NCI-H446 treated with DMSO at 0.1 percent for 48 hours (cell line): ENCODE measurements at places on chromosomes 2 and 18.

GRCh38 chr2:232563580-232563979 is 13.1 kb downstream of the EIF4E2 start:
- no peak for DNase-seq

DNA sequence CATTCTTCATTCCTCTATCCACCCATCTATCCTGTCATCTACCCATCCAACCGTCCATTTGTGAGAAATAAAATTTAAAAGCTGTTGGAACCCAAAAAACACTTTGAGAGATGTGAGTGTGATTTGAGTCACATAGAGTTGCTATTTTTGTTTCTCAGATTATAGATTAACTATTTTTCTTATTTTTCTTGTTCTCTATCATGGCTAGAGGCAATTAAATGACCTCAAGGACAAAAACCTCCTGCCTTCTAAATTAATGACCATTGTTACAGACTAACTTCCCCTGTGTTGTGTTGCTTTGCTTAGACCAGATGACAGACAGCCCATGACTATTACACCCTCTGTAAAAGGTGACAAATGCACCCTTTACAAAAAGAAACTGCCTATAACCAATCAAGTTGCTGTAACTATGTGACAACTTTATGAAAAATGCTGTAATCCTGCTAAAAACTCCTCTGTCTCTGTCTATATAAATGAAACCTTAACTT is 207.9 kb upstream of the CXCR4 start:
- no peak for DNase-seq

GRCh38 chr2:197090742-197091367 is 164.3 kb upstream of the PGAP1 start:
- DNase-seq = peak; percentile 87

DNA sequence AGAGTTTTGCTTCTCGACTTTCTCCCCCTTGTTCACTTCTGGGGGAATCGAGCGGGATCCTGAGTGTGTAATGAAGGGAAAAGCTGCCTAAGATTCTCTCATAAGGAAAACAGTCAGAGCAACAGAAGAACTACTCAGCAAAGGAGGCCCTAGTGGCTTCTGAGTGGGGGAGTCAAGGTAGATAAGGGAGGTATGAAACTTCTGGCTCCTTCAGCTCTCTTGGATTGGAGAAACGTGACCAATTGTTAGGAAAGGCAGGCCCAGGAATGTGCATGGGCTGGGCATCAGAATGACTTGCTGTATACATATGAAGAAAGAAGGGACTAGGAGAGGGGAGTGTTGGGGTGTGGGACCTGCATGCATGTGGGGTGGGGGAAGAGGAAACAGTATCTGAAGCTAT is 73.1 kb downstream of the KCNS3 start:
- DNase-seq = no peak

DNA sequence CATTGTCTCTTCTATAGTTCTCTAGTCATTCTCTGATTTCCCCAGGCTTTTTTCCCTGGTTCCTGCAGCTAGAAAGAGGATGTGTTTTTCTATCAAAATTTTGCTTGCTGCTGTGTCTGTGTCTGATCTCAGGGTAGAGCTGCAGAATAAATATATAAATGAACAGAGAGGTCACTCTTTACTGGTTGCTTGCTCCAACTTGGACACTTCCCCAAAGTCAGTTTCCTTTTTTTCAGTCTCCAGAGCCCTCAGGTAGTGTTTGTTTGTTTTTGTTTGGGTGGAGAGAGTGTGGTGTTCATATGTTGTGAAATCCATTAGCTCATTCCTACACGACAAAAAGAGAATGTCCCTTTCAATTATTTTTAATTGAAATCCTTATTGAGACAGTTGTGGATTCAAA is 85.8 kb downstream of the CERS6 start:
- no peak for DNase-seq

- DNase-seq = no peak
Measured at GRCh38 chr2:31227711-31228125, 6.2 kb upstream of the EHD3 start.

- no peak for DNase-seq
Measured at GRCh38 chr2:54755641-54756326, 32.3 kb downstream of the EML6 start.

DNA sequence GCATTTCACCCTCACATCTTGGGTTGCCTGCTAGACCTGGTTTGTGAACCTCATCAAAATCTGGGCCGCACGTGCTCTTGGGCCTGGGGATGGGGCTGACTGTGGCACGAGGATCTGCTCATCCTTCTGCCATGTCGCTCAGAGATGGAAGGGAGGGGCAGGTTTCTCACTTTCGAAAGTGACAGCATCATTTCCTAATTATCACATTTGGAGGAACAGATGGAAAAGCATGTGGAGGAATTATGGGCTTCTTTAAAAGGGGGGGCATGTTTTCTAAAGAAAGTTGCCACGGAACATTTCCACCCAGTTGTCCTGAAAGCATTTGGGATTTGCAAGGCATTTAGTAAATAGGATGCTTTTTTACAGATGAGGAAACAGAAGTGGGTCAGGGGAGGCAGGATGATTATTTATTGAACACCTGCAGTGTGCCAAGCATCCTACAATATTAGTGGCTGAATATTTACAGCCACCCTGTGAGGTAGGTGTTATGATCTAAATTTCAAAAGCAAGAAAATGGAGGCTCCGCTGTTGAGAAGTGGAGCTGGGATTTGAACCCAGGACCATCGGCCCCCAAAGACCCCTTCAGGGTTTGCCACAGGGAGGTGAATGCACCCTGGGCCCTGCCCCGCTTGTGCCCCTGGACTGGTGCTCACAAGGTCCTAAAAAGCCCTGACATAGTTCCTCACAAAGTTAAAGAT is 104.2 kb upstream of the MYCN start:
- DNase-seq = no peak

DNA sequence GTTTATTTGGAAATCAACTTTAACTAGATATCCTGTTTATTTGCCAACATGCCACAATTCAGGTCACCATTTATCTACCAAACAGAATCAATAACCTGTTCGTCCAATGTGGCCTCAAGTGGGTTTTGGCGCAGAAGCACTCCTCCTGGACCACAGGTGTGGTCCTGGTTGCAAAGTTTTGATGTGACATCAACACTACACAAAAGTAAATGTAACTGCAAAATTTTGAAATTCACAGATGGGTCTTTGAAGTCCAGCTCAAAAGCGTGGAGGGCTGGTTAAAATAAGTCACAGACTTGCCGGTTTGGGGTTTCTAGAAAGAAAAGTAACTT is 474 bp upstream of the GCA start:
- no peak for DNase-seq

DNA sequence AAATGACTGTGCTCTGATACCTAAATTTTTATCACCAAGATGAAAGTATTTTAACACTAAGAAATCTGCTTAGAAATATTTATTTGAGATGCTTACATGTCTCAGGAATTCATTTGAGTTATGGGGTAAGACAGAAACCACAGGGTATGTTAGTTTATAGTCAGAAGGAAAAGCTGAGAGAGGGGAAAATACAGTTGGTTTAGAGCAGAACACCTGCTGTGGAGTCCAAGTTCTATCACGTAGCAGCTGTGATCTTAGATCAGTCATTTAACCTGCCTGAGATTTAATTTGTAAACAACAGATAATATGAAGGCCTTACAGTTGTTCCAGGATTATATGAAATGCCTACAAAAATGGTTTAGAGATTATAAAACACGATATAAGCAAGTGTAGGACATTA is 29.0 kb downstream of the PDE6D start:
- no peak for DNase-seq

- no peak for DNase-seq
Measured at GRCh38 chr2:199108056-199108455, 349.7 kb downstream of the SATB2 start.

- no peak for DNase-seq
Measured at GRCh38 chr18:519019-519879, 18.7 kb upstream of the COLEC12 start.

DNA sequence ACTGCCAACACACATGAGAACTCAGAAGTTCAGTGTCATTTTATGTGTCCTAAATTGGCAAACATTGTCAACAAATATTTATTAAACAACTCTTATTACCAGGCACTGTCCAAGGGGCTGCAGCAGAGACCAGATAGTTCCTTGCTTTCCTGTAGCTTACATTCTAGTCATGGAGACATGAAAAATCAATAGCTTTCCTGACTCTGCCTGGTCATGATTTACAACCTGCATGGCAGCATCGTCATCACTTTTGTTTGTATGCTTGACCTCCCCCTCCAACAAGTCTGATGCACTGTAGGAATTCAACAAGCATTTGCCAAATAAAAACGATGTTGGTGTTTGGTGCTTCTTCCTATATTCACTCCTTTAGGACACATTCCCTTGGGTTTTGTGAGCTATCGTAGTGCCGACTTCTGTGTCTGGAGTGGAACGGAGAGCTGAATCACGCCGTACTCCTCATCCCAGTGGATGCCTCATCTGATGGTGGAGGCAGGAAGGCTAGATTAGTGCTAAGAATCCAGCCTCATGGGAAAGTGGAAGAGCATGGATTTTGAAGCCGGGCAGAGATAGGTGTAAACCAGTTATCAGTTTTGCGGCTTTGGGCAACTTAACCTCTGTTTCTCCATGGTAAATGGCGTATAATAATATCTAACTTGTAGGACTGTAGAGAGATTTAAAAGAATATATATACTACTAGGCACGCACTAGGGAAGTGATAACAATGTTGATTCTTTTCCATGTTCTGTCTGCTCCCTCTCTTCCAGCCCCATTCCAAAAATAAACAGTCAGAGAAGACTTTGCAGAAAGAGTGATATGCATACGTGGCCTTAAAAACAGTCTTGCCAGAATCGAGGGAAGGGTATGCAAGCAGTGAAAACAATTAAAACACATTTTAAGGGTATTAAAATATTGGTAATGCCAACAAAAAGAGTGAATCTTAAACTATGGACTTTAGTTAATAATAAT is 120.5 kb upstream of the ZFP36L2 start:
- DNase-seq = no peak

- DNase-seq = peak; percentile 86
Measured at GRCh38 chr18:25365242-25365641, 13.3 kb upstream of the ZNF521 start.

- peak; percentile 40 for DNase-seq
Measured at GRCh38 chr2:223598994-223599639, 3.0 kb downstream of the SCG2 start.

DNA sequence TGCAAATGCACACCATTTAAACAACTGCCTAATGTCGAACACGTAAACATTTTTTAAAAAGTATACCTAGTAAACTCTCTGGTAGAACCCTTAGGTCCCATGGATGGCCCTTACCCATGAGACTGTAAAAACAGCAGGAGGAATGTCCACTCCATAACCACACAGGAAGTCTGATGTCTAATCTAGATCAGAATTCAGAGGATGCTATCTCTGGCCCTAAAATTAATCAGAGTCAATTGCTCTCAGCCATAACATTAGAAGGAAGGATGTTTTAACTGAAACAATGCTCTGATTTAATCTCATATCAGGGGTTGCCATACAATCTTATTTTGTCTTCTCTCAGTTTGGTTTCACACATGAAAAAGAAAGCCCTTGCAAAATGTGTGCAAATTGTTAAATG is 416.3 kb upstream of the PIK3C3 start:
- DNase-seq = no peak

DNA sequence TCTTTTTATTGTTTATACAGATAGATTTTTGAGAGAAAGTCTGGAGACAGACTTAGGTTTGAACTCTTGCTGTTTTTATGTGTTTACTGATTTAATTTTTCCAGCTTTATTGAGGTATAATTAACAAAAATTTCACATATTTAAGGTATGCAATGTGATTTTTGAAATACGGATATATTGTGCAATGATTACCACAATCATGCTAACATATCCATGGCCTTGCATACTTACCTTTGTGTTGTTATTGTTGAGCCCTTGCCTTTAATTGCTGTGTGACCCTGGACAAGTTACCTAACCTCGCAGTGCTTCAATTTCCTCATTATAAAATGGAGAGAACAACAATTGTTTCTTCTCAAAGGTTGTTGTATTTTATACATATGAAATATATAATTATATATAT is 13.9 kb upstream of the RBMS1 start:
- DNase-seq = no peak

DNA sequence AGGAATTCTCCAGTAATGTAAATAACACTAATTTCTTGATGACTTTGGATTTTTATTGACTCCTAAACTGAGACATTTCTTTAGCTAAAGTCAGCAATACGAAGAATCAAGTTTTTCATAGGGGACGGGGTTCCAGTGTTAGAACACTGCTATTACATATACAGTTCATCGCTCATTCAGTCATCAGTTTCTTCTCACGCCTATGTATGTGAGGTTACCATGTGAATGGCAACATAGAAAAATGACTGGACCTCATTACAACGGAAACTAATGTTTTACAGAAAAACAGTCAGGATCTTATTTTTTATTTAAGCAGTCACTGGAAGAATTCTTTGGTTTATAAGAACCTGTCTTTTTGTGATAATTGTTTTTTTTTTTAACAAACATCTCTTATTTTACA is 56.4 kb downstream of the THADA start:
- DNase-seq = no peak

- DNase-seq = no peak
Measured at GRCh38 chr2:126307740-126308139, 348.2 kb upstream of the GYPC start.

DNA sequence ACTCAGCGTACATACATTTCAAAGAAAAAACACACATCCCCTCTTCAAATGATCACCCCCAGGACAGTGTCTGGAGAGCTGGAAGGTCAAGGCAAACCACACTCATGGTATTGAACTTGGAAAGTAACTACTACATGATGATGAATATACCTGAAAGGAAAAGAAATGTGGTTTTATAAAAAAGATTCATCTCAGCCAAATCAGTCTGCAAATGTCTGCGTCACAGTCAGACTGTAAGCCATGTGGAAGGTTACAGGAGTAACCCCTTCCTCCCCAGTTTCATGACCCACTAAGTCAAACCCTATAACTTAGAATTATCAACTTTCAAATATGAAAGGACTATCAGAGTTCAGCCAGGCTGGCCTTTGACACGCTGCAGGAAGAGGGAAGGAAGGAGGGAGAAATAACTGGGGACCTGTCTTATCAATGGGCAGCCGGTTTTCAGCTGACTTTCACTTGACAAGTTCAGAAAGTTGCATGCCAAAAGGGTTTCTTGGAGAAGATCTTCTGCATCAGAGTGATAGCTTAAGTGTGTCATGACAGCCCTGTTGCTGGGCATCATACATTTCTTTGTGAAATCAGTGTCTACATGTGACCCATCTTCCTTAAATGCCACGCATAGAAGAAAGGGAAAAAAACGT is 7.0 kb upstream of the BMP10 start:
- DNase-seq = no peak

GRCh38 chr2:54555318-54555837 is 99.3 kb downstream of the SPTBN1 start:
- no peak for DNase-seq

DNA sequence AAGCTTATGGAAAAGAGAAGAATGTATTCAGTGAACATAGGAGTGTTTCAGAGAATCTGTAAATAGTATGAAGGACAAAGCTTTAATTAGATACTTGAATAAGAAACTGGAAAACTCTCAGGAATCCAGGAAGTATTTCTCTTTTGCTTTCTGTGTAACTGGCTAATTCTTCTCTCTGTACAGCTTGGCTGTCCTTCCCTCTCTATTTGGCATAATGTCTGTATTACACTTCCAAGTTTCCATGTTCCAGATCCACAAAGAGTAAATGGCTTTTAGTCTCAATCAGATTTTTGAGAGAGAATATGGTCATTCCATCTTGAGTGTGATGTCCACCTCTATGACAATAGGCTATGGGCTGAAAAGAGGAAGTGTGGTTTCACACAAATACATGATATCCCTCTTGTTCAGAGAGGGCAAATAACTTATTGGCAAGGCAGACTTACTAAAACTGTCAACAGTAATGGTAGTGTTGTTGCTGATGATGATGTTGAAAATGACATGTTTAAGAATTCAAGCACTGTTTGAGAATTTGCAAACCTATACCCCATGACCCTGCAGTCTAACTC is 129.2 kb upstream of the ERBB4 start:
- peak; percentile 32 for DNase-seq

- DNase-seq = no peak
Measured at GRCh38 chr2:73238976-73239375, 4.9 kb downstream of the CCT7 start.
